Esophagus squamous epithelium (tissue), 5 donors: ENCODE measurements at places on chromosomes 7 and 10. TPM values are rescaled to one million over a fixed set of nuclear protein-coding genes. Genes with fewer than 3 reads are reported as not detected.

DNA sequence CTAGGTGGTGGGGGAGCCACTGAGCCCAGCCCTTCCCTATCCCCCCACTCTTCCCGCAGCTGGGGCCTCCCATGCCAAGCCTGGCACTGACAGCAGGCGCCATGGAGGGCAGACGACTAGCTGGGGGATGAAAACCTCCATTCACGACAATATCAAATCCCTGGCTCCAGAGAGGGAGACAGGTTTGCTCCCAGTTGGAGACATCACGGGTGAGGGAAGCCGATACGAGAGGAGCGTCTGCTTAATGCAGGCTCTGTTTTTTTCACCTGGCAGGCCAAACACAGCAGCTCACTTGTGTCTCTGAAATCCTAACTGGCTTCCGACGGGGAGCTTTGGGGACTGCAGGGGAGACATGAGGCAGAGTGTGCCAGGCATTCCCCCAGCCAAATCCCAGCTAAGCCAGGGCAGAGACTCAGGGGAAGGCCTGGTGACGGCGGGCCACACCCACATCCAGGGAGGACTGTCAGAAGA, 307.4 kb upstream of the ZMIZ1 start:
- H3K27ac ChIP-seq: no peak overlapping the region
- no peaks in the 10 kb centered on the region for H3K36me3 ChIP-seq
- no peak for DNase-seq

The OPN1SW gene
- total RNA-seq: not detected

The SPOCK2 gene
- total RNA-seq: 4.0 TPM

The OPN4 gene
- total RNA-seq: not detected

DNA sequence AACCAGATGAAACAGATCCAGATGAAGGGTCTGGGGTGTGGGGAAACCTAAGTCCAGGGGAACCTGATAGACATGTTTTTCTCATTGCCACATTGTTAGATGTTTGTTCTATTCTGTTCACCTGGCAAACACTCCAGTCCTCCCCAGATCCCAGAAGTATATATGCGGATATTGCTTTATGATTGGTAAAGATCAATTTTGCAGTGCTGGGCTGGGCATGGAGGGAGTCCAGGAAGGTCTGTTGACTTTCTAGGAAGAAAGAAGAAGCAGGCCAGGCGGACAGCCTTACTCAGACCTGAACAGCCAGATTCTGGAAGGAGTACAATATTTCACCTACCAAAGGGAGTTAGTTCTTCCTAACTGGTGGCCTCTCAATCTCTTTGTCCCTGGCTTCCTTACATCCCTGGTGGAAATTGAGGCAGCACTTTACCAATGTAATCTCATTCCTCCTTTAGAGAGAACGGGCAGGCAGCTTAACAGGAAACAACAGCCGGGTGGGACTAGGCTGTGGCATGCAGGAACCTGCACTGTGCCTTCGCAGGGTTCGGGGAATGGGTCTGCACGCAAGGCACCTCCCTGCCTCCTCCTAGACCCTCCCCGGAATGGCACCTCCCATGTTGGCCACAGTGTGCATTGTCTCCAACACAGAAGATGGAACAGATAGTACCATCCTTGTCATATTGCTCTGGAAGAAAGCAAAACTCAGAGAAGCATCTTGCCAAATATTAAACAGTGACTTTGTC, 930 bp downstream of the GIMAP6 start:
- peaks cover 10% of the 10 kb centered on the region for H3K4me1 ChIP-seq
- H3K36me3 ChIP-seq: no peaks in the 10 kb centered on the region
- H3K27ac ChIP-seq: peak overlapping the region; percentile 51
- H3K4me3 ChIP-seq: peak overlapping the region; percentile 45
- H3K27me3 ChIP-seq: no peaks in the 10 kb centered on the region
